NCI-H187 (cell line): ENCODE measurements at places on chromosomes 6 and 20.

GRCh38 chr20:37231947-37232630 lies 29.5 kb downstream of the GHRH start:
- DNase-seq, result peak; percentile 73

GRCh38 chr6:168053957-168054471 lies 25.0 kb downstream of the FRMD1 start:
- no peak for DNase-seq

DNA sequence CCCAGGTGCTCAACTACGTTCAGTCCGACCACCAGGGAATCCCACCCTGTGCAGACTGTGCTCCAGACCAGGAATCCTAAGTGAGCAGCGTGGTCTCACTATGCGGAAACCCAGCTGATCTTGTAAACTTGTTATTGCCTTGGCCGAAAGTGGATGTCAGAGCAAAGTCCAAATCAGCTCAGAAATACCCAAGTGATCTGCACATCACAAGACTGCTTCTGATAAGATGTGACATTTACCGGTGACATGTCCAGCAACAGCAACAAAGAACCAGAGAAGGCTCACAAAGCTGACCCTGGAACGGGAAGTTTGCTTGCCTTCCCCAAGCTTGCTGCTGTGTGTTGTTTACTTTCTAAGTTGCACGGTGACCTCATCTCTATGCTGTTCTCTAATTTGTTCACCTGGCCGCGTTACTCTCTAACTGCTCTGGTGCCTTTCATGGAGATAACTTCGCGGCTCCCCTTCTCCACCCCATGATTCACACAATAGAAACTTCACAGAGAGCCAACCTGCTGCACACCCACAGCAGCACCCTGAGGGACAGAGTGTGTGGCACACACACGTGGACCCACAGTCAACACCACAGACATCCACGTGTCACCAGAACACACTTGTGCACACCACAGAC lies 1.7 kb downstream of the BNIP5 start:
- DNase-seq, result no peak

DNA sequence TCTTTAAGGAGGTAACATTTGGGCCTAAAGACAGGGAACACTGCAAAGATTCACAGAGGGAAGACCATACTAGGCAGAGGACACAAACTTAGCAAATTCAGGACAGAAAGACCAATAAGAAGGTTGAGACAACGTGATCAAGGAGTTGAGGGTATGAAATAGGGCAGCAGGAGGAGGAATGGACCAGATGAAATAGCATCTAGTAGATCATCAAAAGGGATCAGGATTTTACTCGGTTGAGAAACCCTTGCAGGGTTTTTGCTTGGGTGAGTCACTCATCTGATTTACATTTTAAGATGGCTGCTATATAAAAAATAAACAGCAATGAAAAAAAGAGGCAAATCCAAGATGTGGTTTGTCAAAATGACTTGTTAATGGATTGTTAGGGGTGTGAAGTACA lies 4.7 kb downstream of the BCLAF1 start:
- no peak for DNase-seq

- DNase-seq, result peak; percentile 44
Observed at GRCh38 chr6:95127261-95127660, 450.1 kb upstream of the MANEA start.

- peak; percentile 21 for DNase-seq
Observed at GRCh38 chr6:13813621-13814175, 659 bp downstream of the MCUR1 start.

DNA sequence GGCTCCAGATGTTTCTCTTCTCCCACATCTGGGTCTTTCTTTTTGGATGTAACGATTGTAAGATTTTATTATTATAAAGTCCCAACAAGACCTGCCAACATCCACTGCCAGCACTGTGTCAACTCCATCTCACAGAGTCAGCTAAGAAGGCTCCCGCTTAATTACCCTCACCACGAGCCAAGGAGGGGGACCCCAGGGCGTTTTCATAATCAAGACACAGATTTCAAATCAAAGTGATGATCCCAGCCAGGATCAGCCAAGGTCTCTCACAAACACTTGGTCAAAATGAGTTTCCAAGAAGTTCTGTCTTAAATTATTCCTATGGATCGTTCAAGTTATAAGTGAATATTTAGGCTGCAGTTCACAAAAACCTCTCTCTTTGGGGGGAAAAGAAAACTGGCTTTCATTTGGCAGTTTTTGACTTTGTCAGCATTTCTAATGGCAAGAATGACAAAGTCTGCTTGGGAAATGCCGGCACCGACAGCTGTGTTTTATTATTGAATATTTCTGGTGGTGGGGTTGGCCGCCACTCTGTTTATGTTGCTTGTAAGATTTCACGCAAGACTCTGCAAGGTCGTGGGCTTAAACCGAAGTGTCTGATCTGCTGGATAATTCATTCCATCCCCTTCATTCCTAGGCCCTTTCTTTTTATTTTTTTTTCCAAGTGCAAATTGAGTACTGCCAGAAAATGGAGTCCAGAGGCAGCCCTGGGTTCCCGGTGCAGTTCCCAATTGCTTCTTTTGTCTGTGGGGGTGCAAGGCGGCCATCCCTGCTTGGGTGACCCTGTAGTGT lies 170.2 kb upstream of the PMEPA1 start:
- DNase-seq, result no peak

DNA sequence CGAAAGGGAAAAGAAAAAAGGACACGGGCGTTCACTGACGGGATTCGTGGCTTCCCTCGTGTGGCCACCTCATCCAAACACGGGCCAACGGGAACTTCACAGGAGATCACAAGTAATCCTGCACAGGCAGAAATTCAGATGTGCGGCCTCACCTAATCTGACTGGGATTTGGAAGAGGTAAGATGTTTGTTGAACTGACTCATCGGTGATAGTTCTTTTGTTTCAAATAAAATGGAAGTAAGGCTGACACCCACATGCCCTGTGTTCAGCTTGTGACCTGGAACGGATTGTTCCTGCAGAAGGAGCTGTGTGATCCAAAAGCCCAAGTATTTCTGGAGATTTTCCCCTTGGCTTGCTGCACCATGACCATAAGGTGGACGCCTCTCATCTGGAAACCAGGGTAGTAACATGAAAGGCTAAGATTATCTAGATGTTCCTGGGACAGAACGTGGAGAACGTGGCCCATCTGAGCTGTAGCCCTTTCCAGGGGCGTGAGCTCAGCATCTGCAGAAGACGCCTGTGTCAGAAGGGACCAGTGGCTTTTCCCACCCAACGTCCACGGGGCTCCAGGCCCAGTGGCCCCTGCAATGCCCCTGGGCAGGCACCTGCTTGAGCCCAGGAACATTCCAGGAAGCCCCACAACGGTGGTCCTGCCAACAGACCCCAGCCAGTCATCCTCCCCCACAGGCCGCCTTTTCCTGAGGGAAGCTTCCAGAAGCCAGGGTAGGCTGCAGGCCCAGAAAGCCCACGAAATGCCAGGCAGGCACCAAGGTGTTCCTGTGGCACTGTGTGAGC lies 39.7 kb downstream of the DLL1 start:
- DNase-seq, result no peak

- DNase-seq, result no peak
Observed at GRCh38 chr6:139497345-139497961, 123.0 kb upstream of the CITED2 start.

DNA sequence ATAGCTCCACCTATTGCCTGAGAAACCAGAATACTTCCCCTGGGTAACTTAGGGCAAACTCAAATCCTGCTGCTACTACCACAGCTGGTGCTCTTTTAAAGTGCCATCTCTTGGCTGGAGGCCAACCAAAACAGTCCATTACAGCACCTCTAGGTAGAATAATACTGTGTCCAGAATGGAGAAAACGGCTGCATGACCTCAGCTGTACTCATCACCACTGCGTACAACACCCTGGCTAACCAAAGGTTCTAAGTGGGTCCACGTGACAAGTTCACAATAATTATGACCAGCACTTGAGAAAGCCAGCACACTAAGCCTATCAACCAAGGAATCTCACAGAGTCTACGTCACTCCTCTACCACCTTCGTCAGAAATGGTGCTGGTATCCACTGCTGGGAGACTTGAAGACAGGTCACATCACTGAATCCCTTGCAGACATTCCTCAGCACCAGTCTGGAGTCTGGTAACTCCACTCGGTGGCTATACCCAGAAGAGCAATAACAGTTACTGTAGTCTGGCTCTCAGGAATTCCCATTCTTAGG lies 40.9 kb upstream of the PKIB start:
- DNase-seq, result no peak

DNA sequence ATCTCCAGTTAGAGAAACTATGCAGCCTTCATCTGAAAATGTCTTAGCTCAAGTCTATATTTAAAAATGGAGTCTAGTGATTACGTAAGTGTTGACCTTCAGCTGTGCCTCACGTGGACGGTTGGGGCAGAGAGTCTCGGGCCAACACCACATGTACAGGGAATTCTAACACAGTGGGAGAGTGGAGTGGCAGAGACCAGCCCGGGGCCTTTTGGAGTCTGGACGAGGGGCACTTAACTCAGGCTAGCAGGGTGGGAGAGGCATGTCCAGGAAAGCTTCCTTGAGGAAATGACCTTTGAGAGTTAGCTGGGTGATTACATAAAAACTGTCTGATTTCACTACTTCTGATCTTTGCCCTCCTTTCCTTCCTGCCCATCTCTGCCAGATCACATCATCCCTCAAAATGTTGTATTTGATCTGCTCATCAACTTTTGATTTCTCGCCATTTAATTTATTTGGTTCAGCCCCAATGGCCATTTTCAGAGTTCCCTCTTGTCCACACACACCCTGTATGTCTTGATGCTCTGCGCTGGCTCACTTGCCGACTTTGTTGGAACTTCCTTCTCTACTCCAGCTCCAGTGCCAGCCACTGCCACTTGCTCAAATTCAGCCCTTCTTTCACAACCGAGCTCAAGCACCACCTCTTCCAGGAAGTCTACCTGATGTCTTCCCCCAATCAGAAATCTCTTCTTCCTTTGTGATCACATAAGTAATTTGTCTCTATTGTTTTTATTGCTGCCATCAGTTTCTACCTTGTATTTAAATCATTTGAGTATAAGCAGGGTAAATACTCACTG lies 2.6 kb downstream of the ARMC2 start:
- no peak for DNase-seq

DNA sequence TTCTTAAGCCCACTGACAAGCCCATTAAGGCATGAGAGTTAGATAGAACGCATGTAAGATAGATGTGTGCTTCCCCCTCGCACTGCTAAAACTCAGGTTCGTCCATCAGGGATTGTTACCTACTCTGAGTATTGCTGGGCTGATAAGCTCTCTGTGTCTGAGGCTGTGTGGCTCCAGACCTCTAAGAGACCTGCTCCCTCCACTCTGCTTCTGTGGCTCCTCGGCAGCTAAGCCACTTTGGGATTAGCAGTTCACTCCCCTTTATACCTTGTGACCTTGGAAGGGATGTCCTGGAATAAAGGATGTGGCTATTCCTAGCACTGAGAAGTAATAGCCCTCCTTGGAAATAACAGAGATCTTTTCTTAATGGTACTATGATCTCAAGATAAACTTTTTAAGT lies 164.9 kb downstream of the TMEM242 start:
- no peak for DNase-seq

GRCh38 chr6:146847426-146847825 lies 248.7 kb downstream of the ADGB start:
- no peak for DNase-seq

DNA sequence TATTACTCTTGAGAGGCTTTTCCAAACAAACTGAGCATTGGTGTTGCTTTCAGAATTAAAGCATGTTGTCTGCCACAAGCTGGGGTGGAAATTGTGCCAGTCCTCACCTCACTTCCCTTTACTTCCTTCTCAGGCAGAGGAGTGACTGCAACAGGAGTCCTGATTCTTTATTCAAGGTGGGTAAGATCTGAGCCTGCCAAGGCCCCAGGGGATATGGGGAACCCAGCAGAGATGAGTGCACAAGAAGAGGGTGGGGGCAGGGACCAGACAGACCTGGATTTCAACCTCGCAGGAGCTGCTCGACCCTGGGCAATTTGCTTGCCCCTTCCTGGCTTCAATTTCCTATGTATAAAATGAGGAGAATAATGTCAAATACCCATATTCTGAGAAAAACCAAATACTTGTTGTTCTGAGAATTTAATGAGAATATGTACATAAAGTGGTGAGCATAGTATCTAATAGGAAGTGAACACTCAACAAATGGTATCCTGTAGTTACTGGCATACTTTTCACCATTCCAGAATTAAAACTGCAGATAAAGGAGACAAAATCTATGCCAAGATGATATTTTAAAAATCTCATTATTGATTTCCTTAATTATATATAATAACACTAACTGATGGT lies 17.8 kb downstream of the MAN1A1 start:
- no peak for DNase-seq

GRCh38 chr20:39081255-39081654 lies 119.1 kb downstream of the DHX35 start:
- DNase-seq, result peak; percentile 52

- DNase-seq, result no peak
Observed at GRCh38 chr20:20295621-20296498, 72.0 kb upstream of the INSM1 start.

GRCh38 chr6:88167352-88167937 lies 1.3 kb upstream of the CNR1 start:
- DNase-seq, result no peak
